ENCODE measurements at places on chromosomes 12 and 14.
A peak's percentile ranks its signal among the peaks of the same experiment; 100 is the strongest.

DNA sequence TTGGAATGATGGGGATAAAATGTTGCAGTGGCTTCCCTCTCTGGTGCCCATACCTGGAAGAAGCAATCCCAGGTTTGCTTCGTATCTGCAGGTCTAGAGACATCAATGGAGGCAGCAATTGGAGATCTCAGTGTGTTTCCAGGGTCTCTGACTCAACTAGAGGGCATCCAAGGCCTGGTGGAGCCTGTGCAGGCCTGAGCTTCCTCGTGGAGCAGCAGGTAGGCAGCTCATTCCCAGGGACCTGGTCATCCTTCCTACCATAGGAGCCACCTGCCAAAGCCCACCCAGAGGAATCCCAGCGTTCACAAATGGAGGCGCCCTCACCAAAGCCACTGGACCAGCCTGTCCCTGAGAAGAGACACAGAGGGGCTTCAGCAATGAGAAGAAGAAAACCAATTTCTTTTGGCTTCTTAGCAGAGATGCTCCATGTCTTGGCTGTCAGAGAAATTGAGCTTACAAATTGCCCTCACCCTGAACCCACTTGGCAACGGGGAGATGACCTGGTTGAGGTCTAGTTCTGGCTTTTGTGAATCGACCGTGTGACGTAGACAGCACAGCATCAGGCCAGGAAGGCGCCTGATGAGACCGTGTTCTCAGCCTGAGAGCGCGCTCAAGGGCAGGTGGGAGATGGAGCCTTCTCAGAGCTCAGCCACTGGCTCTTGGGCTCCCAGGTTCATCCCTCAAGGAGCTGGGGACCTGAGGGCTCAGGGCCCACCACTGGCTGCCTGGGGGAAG is 283.6 kb downstream of the DPF3 start:
- no peak for DNase-seq

DNA sequence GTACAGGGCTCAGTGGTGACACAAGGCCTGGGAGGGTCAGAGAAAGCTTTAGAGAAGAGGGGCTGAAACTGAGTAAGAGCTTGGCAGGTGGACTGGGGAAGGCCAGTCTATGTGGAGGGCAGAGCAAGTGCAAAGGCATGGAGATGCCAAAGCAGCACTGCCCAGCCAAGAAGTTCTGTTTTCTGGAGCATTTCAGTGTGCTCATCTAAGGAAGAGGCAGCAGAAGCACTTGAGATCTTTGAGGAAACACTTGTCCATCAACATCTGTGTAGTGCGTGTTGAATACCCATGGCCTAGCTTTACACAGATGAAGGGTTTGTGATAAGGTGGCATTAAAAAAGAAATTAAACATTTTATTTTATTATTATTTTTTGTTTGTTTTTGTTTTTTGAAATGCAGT is 52.8 kb downstream of the FOS start:
- DNase-seq, result no peak

- DNase-seq, result peak; percentile 18
Observed at GRCh38 chr12:22287776-22288621, 46.5 kb downstream of the ST8SIA1 start.

- no peak for DNase-seq
Observed at GRCh38 chr12:39440781-39441180, 2.1 kb downstream of the KIF21A start.

- no peak for DNase-seq
Observed at GRCh38 chr12:111976291-111976690, 36.7 kb downstream of the TMEM116 start.

Data from activated CD4-positive, alpha-beta T cell treated with anti-CD3 and anti-CD28 coated beads for 24 hours (primary cell).